ENCODE measurements at places on chromosomes 1 and 21.
A peak's percentile ranks its signal among the peaks of the same experiment; 100 is the strongest.

DNA sequence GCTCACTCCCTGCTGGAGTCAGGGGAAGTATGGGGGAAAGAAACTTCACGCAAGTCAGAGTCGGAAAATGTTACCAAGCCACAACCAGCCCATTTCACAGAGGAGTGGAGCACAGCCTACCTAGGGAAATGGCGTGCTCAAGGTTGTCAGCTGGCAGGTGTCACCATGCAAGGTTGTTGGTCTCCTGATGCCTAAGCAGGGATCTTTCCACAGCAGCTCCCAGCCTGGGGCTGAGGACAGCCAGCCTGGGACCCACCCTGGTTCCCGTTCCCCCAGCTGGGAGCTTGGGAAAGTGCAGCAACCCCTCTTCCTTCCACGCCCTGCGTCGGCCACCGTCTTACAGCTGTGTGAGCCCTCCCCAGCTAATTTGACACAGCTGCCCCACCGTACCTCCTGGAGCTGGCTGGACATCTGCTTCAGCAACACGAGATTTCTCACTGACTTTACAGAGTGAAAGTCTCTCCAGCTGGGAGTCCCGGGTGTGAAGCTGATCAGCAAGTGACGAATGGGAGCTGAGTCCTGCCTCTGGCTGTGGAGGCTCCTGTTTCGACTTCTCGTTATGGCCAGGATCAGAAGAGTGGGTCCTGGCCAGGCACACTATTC, 224.6 kb upstream of the RAB4A start:
- DNase-seq, result no peak
- H3K36me3 ChIP-seq, result no peaks in the 10 kb centered on the region
- H3K4me3 ChIP-seq, result no peak overlapping the region
- H3K27me3 ChIP-seq, result peaks cover 30% of the 10 kb centered on the region
- no peak overlapping the region for H3K27ac ChIP-seq

DNA sequence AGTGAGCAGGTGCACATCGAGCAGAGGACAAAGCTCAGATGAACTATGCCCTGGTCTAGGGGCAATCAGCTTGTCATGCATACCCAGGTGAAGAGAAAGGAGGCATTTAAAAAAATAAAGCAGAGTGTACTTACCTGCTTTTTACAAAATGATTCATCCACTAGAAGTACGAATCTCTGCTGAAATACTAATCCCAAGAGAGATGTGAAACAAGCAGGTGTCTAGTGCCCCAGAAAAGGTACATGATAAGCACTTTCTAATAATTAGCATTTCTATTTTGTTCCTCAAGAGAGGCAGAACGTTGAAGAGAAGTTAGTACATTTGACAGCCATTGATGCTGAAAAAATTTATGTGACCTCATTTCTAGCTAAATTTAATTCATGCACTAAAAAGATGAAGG, 31.1 kb downstream of the CHODL start:
- H3K27me3 ChIP-seq, result no peaks in the 10 kb centered on the region
- no peak overlapping the region for H3K27ac ChIP-seq
- H3K4me1 ChIP-seq, result no peaks in the 10 kb centered on the region
- no peaks in the 10 kb centered on the region for H3K36me3 ChIP-seq

GRCh38 chr1:6222636-6223035, 13.1 kb downstream of the ICMT start:
- no peaks in the 10 kb centered on the region for H3K27me3 ChIP-seq
- H3K36me3 ChIP-seq, result peaks cover 7% of the 10 kb centered on the region
- H3K4me3 ChIP-seq, result no peak overlapping the region
- peak overlapping the region; percentile 55 for H3K27ac ChIP-seq
- DNase-seq, result no peak
- H3K4me1 ChIP-seq, result peaks cover 80% of the 10 kb centered on the region

DNA sequence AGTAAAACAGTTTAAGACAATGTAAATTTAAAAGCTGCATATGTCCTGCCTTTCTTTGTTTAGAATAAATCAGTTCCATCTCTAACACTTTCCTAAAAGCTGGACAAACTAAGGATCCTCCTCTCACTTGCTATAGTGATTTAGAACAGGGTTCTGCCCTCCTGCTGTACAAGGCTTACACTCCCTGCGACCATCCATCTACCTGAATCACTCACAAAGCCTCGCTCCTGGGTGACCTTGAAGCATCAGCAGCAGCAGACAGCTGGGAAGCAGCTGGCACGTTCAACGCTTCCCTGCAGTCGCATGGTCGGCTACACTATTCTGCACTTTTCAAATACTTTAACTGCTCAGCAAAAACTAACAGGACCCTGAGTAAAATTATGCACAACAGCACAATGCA, 128.0 kb downstream of the NTPCR start:
- no peak overlapping the region for H3K4me3 ChIP-seq
- H3K27me3 ChIP-seq, result no peaks in the 10 kb centered on the region
- DNase-seq, result no peak

- DNase-seq, result no peak
- H3K27ac ChIP-seq, result no peak overlapping the region
- peaks cover 6% of the 10 kb centered on the region for H3K4me1 ChIP-seq
- no peak overlapping the region for H3K4me3 ChIP-seq
- no peaks in the 10 kb centered on the region for H3K27me3 ChIP-seq
- no peaks in the 10 kb centered on the region for H3K36me3 ChIP-seq
Observed at GRCh38 chr1:162206749-162207635, 137.5 kb downstream of the NOS1AP start.

DNA sequence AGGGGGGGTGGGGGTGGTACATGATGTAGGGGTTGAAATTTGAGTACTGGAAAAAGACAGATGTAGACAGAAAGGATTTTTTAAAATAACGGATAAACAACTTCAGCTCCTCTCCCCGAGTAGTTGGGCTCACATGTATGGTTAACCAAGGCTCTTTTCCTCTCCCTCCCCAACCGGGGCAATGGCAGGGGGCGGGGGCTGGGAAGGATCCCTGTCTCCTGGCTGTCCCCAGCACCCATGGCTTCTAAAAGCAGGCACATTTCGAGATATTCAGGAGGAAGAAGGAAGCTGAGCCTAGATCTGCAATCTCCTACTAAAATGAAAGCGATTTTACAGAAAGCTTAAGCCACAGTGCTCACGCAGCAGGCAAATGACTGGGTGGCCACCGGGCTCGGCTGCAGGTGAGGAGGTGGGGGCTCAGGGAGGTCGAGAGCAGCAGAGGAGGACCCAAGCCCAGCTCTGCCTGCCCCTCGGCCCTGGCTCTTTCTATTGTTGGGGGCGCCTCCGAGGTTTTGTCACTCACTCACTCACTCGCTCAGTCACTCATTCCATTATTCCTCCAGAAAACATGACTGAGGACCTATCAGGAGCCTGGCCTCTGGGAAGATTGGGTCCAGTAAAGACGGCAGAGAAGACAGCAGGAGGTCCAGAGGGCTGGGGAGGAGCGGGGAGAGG, 573.3 kb downstream of the PTPRU start:
- no peak for DNase-seq
- H3K4me1 ChIP-seq, result no peaks in the 10 kb centered on the region
- no peak overlapping the region for H3K27ac ChIP-seq

DNA sequence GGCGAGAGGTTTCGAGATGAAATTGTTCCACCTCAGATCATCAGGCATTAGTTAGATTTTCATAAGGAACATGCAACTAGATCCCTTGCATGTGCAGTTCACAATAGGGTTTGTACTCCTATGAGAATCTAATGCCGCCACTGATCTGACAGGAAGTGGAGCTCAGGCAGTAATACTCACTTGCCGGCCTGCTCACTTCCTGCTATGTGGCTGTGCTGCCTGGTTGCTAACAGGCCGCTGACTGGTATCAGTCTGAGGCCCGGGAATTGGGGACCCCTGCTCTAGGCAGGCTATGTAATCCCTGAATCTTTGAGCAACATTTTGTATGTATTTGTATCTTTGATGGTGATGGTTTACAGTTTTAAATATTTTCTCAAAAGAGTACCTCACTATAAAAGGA, 32.5 kb downstream of the XKR8 start:
- no peaks in the 10 kb centered on the region for H3K27me3 ChIP-seq
- H3K27ac ChIP-seq, result no peak overlapping the region
- H3K4me1 ChIP-seq, result no peaks in the 10 kb centered on the region

- peak overlapping the region; percentile 89 for H3K4me3 ChIP-seq
- H3K27me3 ChIP-seq, result no peaks in the 10 kb centered on the region
- peaks cover 15% of the 10 kb centered on the region for H3K4me1 ChIP-seq
- peak overlapping the region; percentile 91 for H3K27ac ChIP-seq
Observed at GRCh38 chr21:36321325-36322082, 1.5 kb downstream of the MORC3 start.

- DNase-seq, result no peak
- no peaks in the 10 kb centered on the region for H3K36me3 ChIP-seq
- no peak overlapping the region for H3K27ac ChIP-seq
- H3K4me1 ChIP-seq, result no peaks in the 10 kb centered on the region
Observed at GRCh38 chr21:31804008-31804394, 68.8 kb upstream of the HUNK start.

- H3K4me3 ChIP-seq, result no peak overlapping the region
- H3K36me3 ChIP-seq, result no peaks in the 10 kb centered on the region
- H3K27me3 ChIP-seq, result no peaks in the 10 kb centered on the region
Observed at GRCh38 chr1:162956922-162957321, 95.9 kb upstream of the CCDC190 start.

DNA sequence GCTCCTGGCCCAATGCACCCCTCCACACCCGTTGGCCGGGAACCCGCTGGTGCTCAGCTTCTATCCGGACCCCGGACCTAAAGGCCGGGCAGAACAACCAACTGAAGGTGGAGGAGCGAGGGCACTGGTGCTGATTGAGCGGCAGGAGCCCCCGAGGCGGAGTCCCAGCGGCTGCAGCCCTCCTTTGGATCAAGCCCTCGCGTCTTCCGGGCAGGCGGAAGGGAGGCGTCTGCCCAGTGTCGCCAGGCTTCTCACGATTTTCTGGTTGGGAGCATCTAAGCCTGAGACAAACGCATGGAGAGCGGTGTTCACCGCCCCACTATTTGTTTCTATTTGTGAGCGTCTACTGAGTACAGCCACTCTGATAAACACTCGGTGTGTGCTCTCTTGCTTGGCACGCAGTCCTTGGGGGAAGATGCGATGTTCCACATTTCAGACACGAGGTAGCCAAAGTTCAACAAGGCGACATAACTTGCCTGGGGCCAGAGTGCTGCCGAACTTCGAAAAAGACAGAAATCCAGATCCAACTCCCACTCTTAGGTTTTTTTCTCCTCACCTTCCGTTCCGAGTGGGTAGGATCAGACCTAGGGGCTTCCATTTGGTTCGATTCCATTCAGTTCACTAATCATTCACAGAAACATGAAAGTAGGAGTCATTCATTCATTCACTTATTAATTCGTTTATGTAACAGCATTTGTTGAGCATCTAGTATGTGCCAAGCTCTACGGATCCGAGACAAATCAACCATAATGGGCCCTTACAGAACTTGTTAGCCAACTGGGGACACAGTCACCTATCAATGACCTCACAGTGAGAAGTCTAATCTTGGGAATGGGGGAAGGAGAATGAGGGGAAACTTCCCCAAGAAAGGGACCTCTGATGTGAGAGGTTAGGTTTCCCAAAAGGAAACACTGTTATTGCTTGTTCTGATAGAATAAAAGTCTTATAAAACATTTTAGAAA, 4.9 kb upstream of the DMRTA2 start:
- H3K27me3 ChIP-seq, result no peaks in the 10 kb centered on the region
- no peak overlapping the region for H3K4me3 ChIP-seq
- no peak overlapping the region for H3K27ac ChIP-seq
- H3K36me3 ChIP-seq, result no peaks in the 10 kb centered on the region
- DNase-seq, result no peak

- no peaks in the 10 kb centered on the region for H3K36me3 ChIP-seq
- H3K27me3 ChIP-seq, result no peaks in the 10 kb centered on the region
- no peak overlapping the region for H3K27ac ChIP-seq
- DNase-seq, result peak; percentile 19
- H3K4me1 ChIP-seq, result no peaks in the 10 kb centered on the region
- H3K4me3 ChIP-seq, result no peak overlapping the region
Observed at GRCh38 chr1:11364170-11364569, 91.2 kb downstream of the UBIAD1 start.

- H3K27me3 ChIP-seq, result no peaks in the 10 kb centered on the region
- no peaks in the 10 kb centered on the region for H3K36me3 ChIP-seq
- H3K4me1 ChIP-seq, result no peaks in the 10 kb centered on the region
- no peak overlapping the region for H3K27ac ChIP-seq
- no peak overlapping the region for H3K4me3 ChIP-seq
- DNase-seq, result peak; percentile 81
Observed at GRCh38 chr1:156889802-156890580, 3.5 kb upstream of the PEAR1 start.

- no peaks in the 10 kb centered on the region for H3K4me1 ChIP-seq
- H3K4me3 ChIP-seq, result no peak overlapping the region
- no peaks in the 10 kb centered on the region for H3K36me3 ChIP-seq
- no peak overlapping the region for H3K27ac ChIP-seq
- no peaks in the 10 kb centered on the region for H3K27me3 ChIP-seq
Observed at GRCh38 chr1:90144820-90145219, 149.9 kb downstream of the ZNF326 start.

DNA sequence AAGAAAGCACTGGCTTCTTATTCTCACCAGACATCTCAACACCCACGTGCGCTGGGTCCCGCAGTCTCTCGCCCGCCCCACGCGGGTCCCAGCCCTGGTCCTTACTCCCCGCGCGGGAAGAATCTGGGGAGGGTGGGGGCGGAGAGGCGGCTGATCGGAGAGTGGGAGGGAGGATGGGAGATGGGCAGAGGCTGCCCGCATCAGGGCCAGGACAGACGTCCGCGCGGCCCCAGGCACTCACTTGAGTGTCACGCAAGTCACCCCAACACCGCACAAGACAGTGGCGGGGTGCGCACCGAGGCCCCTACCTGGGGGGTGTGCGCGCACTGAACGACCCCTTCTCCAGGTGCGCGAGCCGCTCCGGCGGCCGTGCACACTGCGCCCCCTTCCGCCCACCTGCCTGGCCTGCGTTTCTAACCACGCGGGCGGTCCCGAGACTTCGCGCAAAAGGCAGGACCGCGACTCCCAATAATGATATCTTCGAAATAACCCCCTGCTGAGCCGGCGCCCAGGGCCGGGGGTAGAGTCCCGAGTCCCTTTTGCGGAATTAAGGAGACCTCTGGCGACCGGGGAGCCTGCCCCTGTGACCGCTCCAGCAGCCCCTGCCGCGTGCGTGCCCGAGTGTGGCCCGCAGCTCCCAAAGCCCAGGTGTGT, 6.0 kb upstream of the SIM2 start:
- no peaks in the 10 kb centered on the region for H3K36me3 ChIP-seq
- no peak overlapping the region for H3K27ac ChIP-seq
- H3K27me3 ChIP-seq, result no peaks in the 10 kb centered on the region
- no peak for DNase-seq
